ENCODE measurements at places on chromosomes 16 and 17.

- no peak for DNase-seq
Observed at GRCh38 chr17:64130559-64131001, 636 bp upstream of the ERN1 start.

- no peak for DNase-seq
Observed at GRCh38 chr17:5135726-5136579, 20.1 kb downstream of the USP6 start.

DNA sequence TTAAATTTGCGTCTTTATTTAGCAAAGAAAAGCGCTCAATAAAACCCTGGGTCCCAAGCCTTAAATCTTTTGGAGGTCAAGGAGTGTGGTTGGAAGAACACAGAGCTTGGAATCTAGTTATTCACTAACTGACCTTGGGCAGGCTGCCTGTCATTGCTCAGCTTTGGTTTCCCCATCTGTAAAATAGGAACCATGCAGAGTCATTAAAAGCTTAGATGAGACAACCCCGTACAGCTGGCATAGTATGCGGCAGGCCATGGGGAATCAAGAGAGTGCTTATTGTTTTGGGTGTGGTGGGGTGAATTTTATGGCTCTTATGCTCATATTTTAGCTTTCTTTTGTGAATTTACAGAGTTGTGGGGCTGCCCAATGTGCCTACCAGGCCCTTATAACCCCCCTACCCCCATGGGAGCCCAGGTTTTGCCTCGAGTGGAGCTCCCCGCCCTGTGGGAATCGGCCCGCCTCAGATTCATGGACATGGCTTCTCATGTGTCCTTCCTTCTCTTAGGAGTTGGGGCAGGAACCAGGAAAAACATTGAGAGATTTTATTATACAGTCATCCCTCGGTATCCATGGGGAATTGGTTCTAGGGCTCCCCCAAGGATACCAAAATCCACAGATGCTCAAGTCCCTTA is 113.5 kb downstream of the CLEC16A start:
- DNase-seq: no peak

DNA sequence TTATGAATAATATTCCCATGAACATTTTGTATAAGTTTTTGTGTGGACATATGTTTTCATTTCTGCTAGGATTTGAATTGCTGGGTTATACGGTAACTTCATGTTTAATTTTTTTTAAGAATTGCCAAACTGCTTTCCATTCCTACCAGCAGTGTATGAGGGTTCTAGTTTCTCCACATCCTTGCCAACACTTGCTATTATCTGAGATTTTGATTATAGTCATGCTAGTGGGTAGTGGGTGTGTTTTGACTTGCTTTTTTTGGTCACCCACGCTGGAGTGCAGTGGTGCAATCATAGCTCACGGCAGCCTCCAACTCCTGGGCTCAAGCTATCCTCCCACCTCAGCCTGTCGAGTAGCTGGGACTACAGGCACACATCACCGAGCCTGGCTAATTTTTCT is 3.0 kb upstream of the EEF2K start:
- no peak for DNase-seq

- no peak for DNase-seq
Observed at GRCh38 chr16:31397096-31397660, 4.0 kb downstream of the ITGAD start.

DNA sequence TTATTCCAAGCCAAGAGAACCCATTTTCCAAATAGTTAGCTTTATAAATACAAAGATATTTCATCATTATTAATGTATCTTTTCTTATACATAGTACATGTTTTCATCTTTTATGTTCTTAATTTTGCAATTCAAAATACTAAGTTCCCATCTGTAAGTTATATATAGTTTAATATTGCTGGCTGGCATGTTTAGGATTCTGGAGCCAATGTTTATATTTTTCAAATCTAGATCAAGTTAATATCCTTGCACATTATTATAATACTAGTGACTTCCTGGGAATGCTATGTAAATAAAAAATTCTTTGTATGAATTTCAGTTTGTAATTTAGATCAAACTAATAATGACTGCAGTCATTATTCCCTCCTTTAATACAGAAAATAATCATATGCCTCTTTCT is 189.7 kb downstream of the CNTNAP4 start:
- no peak for DNase-seq

DNA sequence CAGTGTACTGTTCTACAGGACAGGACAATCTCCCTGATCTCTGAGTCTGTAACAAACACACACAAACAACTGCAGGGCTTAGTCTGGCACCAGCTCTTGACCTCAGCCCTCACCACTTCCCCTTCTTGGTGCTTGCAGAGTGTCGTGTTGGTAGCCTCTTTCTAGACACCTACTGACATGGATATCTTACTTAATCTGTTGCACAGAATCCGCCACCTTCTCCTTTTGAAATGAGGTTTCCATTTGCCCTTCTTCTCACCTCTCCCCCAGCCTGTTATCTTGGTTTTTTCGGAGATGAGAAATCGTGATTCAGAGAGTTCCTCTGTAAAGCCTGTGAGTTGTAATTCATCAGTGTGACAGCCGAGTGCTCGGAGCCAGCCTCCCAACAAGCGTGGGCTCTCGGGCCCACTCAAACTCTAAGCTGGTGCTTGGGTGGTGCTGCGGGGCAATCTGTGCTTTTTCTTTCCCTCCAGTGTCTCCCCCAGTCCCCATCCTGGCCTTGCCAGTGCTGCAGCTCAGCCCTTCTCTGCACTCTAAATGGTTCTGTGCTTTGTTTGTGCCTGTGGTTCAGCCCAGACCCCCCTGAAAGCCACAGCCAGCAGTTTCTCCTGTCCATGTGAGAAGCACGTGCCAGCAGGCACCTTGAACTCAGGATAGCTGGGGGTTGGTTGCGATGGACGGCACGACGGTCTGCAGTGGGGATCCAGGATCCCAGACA is 28.1 kb downstream of the KIAA0513 start:
- DNase-seq: peak; percentile 36

DNA sequence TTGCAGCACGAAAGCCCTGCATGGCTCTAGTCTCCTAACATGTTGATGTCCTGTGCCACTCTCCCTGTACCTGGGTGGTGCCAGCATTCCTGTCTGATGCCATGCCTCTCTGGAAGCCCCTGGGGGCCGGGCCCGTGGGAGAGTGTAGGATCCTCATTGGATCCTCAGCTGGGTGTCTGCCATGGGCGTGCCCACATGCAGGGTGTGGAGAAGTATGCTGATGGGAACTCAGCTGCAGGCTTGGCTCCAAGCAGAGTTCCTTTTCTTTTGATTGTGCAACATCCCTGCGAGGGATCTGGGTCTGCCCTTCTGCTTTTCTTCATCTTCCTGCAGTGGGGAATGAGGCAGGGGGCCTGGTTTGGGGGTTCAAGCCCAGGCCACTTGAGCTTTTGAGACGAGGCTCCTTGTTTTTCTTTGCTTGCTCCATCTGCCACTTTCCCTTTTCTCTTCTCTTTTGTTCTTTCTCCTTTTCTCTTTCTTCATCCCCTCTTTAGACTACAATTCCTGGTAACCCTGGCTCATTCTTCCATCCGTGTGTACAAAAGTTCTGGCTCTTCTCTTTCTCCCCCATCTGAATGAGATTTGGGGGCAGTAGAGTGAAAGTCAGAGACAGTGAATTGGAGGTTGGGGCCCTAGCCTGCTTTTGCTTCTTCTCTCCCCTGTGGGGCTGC is 32.9 kb downstream of the KSR1 start:
- no peak for DNase-seq

DNA sequence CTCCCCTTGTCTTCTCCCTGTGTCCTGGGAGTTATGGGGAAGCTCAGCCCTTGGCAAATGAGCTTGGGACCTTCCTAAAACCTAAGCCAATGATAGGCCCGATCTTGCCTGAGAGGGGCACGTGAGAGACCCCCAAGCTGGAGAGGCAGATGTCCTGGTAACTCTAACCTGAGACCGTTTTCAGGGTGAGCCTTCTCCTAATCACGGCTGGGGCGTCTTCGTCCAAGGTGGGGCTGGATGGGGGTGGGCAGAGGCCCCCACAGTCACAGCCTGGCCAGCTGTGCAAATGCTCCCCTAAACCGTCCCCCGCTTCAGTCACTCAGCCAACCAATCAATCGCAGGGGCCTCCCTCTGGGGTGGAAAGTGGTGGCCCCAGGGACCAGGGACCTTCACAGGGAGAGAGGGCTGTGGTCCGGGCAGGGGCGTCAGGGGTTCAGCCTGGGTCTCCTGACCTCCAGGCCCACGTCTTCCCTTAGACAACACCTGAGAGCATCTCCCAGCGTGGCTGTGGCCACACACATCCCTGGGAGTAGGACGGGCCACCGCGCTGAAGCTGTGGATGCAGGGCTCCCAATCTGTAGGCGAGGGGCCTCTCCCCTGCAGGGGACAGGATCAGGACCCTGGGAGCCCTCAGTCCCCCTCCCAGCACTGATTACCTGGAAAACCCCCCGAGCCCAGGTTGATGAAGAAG is 30.6 kb downstream of the ACTG1 start:
- DNase-seq: no peak

DNA sequence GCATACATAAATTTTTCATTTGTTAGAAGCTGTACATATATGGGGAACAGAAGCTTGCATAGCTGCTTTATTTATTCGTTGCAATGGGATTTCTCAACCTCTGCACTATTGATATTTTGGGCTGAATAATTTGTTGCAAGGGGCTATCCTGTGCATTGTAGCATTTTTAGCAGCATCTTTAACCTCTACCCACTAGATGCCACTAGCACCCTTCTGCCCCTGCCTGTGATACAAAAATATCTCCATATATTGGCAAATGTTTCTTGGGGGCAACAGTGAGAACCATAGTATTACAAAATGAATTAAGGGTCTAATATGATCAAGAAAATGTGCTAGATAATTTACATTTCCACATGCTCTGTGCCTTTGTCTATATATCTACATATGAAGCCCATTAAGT is 1401.0 kb downstream of the CDH11 start:
- no peak for DNase-seq

DNA sequence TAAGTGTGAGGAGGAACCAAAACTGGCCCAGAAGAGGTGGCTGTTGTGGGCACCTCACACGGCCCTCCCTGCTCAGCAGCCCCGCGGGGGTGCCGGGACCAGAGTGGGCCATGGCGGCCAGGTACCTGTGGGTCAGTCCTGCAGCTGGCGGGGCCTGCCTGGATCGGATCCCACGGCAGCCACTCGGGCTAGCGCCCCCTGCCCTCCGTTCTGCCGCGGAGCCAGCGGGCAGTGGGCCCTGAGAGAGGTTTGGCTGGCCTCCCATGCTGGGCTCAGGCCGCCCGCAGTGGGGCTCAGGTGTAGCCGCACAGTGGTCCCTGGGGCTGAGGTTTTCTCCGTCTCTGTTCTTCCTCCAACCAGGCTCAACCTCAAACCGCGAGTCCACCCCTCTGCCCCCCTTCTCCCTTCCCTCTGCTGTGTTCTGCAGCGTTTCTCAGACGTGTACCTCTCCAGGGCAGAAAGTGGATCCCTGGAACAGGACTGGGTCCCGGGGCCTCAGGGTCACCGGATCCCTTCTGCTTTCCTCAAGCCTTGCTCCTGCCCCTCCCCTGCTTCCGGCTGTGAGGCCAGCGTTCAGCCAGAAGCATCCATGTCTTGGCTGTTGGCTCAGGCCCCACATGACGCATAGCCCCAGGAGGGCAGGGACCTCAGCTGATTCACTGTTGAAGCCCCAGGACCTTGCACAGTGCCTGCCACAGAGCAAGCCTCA is 28.6 kb upstream of the ITGA3 start:
- no peak for DNase-seq

GRCh38 chr16:66150698-66151482 is 215.6 kb upstream of the CDH5 start:
- DNase-seq: no peak

DNA sequence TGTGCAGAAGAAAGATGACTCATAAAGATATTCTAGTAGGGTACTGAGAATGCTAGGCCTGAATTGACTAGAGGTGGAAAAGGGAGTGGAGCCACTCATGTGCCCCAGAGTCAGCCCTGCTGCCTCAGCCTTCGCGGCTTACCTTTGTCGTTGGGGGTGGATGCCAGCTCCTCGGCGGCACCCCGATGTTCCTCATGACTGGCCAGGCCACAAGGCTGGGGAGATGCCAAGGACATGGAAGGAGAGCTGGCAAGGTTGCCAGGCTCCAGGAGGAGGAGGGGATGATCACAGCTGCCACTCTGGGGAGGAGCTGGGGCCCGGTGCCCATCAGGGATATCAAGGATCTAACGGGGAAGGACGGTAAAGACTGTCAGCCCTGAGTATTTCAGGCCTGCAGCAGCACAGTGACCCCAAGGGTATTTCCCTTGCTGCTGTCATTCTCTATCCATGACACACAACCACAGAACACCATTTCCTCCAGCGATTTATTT is 9.7 kb upstream of the SLC35B1 start:
- no peak for DNase-seq

GRCh38 chr17:34769049-34769448 is 189.7 kb downstream of the TMEM132E start:
- DNase-seq: no peak

Data from stimulated activated CD8-positive, alpha-beta memory T cell treated with anti-CD3 and anti-CD28 coated beads, Interleukin-4, amount 100 ng/mL, for 1 hour (primary cell).